ENCODE measurements at places on chromosomes 16 and 17.

- no peak for DNase-seq
These were observed 34.6 kb downstream of the ERN1 start for GRCh38 chr17:64095144-64095882.

- DNase-seq: no peak
These were observed 32.3 kb upstream of the GNG13 start for GRCh38 chr16:832652-833336.

DNA sequence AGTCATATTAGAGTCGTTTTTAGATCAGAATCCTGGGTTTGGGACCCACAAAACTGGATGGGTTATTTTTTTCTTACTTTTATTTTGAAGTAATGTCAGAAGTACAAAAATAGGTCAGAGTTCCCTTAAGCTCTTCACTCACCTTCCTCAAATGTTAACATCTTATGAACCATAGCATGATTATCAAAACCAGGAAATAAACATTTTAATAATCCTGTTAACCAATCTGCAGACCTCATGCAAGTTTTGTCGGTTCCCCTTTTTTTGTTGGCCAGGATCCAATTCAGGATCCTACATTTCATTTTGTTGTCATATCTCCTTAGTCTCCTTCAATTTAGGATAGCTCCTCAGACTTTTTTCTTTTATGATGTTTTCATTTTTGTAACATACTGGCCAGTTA, 162.0 kb downstream of the CHD9 start:
- no peak for DNase-seq

GRCh38 chr17:22503322-22503899, 811.1 kb downstream of the KCNJ18 start:
- no peak for DNase-seq

- DNase-seq: no peak
These were observed 62.4 kb downstream of the SOX9 start for GRCh38 chr17:72183194-72183685.

DNA sequence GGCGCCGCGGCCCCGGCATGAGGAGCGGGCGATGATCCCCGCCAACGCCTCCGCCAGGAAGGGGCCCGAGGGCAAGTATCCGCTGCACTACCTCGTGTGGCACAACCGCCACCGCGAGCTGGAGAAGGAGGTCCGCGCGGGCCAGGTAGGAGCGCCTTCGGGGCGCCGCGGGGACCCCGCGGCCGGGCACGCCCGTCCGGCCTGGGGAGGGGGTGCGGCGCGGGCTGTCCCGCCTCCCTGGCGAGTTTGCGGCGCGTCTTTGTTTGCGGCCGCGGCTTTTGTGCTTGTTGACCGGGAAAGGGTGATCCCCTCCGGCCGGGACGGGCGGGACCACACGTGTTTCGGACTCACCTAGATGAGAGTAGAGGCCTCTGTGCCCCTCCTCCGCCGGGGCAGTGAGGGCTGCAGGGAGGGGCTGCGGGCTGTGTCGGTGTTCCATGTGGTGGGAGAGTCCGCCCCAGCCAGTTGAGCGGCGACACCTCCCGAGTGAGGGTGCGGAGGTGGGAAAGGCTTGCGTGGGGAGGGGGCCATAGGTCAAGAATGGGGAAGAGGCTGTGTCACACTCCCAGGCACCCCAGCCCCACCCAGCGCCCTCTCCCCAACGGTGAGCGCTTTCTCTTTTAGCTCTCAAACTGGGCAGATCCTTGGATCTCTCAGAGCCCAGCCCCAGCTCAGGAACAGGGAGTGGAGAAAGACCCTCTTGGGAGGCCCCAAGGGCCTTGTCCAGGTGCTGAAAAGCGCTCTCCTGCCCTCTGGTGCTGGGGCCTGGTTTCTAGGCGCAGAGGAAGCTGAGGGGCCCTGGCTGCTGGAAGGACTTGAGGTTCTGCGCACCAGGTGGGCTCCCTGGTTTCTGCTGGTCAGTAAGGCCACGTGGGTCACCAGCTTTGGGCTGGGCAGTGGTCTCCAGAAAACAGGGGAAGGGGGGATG, 923 bp downstream of the ANKRD13B start:
- no peak for DNase-seq

GRCh38 chr17:15382914-15383313, 41.5 kb upstream of the TEKT3 start:
- no peak for DNase-seq
